ENCODE measurements at places on chromosomes 16 and 17. TPM values are rescaled to one million over a fixed set of nuclear protein-coding genes. Genes with fewer than 3 reads are reported as not detected.

Gene ARMC5
- 19.2 TPM for polyA plus RNA-seq

Gene ICAM2
- 25.2 TPM for polyA plus RNA-seq

Gene FTO
- polyA plus RNA-seq, result 206 TPM

Gene EVI2B
- polyA plus RNA-seq, result 2.4 TPM

Gene TRPV3
- polyA plus RNA-seq, result 0.37 TPM

Gene SLC6A2
- not detected for polyA plus RNA-seq

Gene PLCG2
- polyA plus RNA-seq, result 6.8 TPM

Gene SMTNL2
- polyA plus RNA-seq, result 3.6 TPM

Gene SLC5A10
- polyA plus RNA-seq, result not detected

Gene CDH5
- polyA plus RNA-seq, result 16.9 TPM

Gene ZSCAN10
- polyA plus RNA-seq, result not detected

Gene SLC13A2
- not detected for polyA plus RNA-seq

Gene RAB26
- polyA plus RNA-seq, result 13.7 TPM

Gene PIMREG
- 90.1 TPM for polyA plus RNA-seq

Gene RNF112
- polyA plus RNA-seq, result 14.3 TPM

Gene KCNH4
- 0.88 TPM for polyA plus RNA-seq

Gene ENPP7
- polyA plus RNA-seq, result not detected

Gene PRKCB
- polyA plus RNA-seq, result 15.8 TPM

Gene CES3
- polyA plus RNA-seq, result 0.93 TPM

Gene COX10
- 7.2 TPM for polyA plus RNA-seq

Gene SMYD4
- 5.5 TPM for polyA plus RNA-seq

Gene SLC47A2
- not detected for polyA plus RNA-seq

Gene KCTD19
- polyA plus RNA-seq, result 3.5 TPM

Gene CACNG5
- 2.2 TPM for polyA plus RNA-seq

Gene SEC14L5
- 14.6 TPM for polyA plus RNA-seq

Gene YPEL2
- polyA plus RNA-seq, result 10.2 TPM

Gene PPL
- polyA plus RNA-seq, result 43.5 TPM

Gene ACOX1
- polyA plus RNA-seq, result 27.6 TPM

Gene NMRAL1
- 116 TPM for polyA plus RNA-seq

Gene QPRT
- 9.4 TPM for polyA plus RNA-seq

Gene MPO
- 0.88 TPM for polyA plus RNA-seq

Gene MYH1
- not detected for polyA plus RNA-seq

Gene CRAMP1
- 12.8 TPM for polyA plus RNA-seq

Gene KRTAP4-3
- polyA plus RNA-seq, result not detected

Gene KRTAP4-9
- not detected for polyA plus RNA-seq

Gene MAP2K6
- 5.8 TPM for polyA plus RNA-seq

Gene AOC2
- 0.31 TPM for polyA plus RNA-seq

Gene CNTD1
- polyA plus RNA-seq, result 0.31 TPM

Gene ITGA2B
- polyA plus RNA-seq, result 0.97 TPM

All from brain (organoid and tissue), 16 donors.